ENCODE measurements at places on chromosomes 7 and 10.

GRCh38 chr7:74345970-74346369 is 56.8 kb downstream of the CLIP2 start:
- DNase-seq, result no peak

GRCh38 chr10:86127274-86127819 is 239.2 kb downstream of the GRID1 start:
- DNase-seq, result no peak

GRCh38 chr10:386771-387592 is 251.7 kb downstream of the ZMYND11 start:
- DNase-seq, result no peak

DNA sequence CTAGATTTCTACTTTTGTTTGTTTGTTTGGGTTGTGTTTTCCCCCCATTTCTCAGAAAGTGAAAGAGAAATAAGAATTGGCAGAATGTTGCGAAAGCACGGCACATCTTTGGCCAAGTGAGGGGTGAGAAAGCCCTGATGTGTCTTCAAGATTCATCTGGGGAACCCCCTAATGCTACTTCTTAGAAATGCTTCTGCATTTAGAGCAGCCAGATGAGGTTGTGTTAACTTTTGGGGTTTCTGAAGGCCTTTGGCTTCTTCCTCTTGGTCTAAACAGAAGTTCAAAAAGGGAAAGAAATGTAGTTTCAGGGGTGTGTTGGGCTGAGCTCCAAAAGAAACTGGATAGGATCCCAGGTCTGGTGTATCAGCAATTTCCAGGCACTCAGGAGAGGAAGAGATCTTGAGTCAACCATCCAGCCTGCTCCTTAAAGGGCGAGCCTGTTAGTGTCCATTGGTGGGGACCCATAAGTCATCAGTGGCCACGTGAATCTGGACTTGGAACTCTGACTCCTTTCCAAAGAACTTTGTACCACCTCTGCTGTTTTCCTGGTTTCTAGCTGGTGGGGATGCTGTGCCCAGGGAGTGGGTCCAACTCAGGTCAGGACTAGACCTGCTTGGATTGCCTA is 6.5 kb downstream of the DUSP5 start:
- DNase-seq, result no peak

GRCh38 chr7:91942312-91942711 is 1.6 kb downstream of the AKAP9 start:
- no peak for DNase-seq

GRCh38 chr10:9230625-9231024 is 1176.1 kb downstream of the GATA3 start:
- no peak for DNase-seq
